NCI-H2081 (cell line): ENCODE measurements at places on chromosomes 1 and 21.

GRCh38 chr1:27372808-27373690, 1.6 kb downstream of the FCN3 start:
- DNase-seq, result no peak

DNA sequence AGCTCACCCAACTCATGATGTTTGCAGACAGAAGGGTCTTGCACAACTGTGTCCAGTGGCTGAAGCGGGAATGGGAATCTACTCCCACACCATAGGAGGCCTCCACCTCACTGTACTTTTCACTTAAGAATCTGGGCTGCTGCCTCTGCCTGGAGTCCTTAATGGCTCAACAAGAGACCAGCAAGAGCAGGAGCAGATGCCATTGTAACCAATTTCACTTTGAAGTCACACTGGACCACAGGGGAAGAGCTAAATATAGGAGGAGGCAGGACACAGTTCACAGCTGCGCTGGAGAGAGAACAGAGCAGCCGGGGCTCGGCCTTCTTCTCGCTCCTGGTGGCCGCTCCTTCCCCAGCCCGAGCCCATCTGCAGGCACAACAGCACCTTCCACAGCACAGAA, 120.4 kb downstream of the SIPA1L2 start:
- DNase-seq, result no peak

DNA sequence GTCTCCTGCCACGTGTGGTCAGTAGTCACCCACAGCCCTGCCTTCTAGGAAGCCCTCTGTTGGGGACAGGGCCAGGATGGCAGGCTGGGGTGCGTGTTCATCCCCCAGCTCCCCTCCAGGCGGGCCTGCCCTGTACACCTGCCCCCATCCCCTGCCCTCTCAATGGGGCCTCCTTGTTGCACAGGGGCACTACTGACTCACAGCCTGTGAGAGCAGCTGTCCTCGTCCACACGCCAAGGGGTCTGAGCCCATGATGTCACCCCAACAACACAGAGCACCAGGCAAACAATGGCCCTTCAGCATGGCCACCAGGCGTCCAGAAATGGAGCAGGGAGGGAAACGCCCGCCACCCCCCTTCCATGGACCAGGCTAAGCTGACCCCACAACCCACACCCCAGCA, 64.3 kb downstream of the ARHGEF16 start:
- no peak for DNase-seq

- no peak for DNase-seq
Observed at GRCh38 chr1:187509091-187509490, 680.3 kb downstream of the PLA2G4A start.

DNA sequence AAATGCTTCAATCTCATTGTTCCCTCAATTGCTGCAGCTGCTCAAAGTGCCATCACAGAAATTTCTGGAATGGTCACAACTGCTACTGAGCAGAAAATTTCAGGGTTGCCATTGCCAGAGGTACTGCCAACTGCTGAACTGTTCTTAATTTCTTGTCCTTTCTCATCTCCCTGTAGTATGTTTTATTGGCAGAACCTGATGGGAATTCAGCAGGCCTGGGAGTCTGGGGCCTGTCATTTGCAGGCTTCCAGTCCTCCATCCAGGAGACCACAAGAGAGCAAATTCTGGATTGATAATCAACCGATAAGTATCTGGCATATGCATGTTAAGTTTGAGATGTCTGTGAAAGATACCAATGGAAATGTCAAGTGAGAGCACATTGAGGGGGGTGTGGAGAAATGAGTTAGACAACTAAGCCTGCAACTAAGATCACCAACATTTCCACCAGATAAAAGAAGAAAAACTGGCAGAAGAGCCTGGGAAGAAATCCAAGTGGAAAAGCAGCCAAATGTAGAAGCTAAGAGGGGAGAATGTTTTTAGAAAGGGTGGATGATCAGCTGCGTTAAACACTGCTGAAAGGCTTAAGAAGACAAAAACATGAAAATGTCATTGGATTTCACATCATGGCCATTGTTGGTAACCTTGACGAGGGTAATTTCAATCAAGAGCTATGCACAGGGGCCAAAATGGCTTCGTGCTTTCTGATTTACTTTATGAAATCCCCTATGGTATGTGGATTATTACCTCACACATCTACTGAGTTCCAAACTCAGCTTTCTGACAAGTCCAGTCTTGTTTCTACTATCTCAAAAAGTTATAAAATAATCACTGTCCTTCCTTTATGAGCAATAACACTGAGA, 648.1 kb downstream of the PLPP3 start:
- no peak for DNase-seq
